ENCODE measurements at places on chromosomes 2 and 18.
A peak's percentile ranks its signal among the peaks of the same experiment; 100 is the strongest.

DNA sequence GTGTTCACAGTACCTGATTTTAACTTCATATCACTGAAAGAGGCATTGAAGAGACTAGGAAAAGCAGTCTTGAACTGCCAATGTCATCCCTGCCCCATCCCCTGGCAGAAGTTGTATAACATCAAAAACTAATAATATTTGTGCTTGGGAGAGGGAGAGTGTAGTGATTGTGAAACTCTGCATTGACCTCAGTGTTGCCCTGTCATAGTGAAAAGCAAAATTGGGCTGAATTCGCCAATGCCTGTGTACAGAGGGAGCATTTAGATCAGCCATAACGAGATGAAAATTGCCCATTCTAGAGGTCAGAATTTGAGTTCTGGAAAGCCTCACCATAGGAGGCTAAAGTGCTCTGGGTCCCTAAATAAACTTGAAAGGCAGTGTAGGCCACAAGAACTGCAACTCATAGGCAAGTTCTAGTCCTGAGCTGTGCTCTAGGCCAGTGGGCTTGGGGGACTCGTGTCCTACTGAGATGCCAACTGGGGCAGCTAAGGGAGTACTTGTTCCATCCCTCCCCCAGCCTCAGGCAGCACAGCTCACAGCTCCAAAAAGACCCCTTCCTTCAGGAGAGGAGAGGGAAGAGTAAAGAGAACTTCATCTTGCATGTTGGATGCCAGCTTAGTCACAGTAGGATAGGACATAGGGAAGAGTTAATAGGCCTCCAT, 855.6 kb downstream of the TSN start:
- no peak for DNase-seq

DNA sequence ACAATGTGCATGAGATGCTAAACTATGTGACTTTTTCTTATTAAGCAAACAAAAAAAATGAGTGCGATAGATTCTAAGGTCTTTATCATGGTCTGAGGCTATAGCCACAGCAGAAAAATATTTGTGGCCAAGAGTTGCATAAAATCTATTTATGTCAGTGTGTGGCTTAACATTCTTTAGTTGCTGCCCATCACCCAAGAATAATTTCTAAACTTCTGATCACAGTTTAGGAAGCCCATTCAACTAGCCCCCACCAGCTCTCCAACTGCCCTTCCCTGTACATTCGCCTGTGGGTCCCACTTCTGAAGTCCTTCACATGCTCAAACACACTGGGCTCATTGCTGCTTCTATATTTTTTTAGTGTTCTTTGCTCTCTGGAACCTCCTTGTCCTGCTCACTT, 107.1 kb downstream of the CTNNA2 start:
- DNase-seq, result no peak

DNA sequence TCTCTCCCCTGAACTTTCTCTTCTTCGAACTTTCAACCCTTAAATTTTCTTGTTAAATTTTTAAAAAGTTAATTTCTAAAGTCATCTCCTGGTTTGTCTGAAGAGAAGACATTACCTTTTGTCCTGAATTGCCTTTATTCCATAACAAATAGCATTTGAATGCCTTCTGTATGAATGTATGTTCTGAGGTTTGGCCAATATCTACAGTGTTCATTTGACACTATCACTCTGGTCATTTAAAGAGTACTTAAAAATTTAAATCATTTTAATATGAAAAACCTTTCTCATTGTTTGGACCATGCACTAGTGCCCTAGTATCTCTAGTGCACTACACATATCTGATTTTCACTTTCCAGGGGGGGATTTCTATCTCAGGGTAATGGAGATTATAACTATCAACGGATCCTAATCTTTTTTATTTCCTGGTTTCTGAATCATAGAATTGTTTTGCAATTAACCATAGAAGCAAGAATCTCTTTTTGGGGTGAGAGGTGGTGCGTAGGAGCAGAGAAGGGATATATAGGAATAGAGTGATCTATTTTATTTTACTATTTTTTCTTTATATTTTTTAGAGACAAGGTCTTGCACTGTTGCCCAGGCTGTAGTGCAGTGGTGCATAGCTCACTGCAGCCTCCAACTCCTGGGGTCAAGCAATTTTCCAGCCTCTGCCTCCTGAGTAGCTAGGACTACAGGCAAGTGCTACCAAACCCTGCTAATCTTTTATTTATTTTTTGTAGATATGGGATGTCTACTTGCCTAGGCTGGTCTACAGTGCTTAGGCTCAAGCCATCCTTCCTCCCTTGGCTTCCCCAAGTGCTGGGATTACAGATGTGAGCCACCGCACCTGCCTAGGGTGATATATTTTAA, 25.5 kb downstream of the TANC1 start:
- no peak for DNase-seq

DNA sequence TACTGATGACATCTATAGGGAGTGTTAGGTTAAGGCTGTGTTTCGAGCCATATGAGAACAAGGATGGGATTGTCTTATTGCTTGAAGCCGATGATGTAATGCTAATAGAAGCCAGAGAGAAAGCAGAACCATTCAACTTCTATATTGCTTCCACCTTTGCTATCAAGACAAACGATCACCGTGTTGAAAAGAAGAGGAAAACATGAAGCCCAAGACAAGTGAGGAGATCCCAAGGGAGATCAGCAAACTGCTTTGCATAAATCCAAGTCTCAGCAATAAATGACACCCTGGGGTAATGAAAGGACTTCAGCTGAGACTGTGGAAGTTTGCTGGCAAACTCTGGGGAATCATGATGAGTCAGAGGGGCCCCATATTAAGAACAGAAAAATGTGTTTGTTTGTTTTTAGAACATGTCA, 206.2 kb downstream of the NCKAP5 start:
- DNase-seq, result no peak

DNA sequence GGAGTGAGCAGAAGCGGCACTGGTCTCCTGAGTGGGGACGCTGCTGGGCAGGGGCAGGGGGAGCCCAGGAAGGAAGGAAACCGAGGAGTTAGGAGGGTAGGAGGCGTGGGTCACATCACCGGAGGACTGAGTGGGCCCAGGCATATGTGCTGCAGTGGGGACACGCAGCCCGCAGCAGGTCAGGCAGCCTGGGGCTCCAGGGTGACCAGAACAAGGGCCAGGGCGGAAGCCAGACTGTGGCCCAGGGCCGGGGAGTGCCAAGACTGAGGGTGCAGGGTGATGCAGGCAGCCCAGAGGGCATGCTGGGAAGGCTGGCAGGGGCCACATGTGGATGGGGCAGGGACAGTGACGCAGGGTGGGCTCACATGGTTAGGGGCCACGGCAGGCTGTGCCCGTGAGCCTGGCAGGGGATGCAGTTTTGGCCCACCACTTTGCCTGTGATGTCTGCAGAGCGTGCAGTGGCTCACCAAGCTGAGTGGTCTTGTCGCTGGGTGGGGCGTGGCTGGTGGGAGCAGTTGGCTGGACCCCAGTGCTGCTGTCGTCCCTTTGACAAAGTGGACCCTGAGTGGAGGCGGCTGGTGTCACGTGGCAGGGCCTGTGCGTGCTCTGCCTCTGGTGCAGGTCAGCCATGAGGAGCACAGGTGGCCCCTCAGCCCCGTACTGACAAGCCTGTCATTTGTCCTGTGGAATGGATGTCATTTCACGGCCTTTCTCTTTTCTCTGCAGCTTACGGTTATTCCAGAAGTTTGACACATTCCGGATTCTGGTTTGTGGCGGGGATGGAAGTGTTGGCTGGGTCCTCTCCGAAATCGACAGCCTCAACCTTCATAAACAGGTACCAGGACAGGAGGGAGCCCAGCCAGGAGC, 87.1 kb downstream of the DGKD start:
- no peak for DNase-seq

GRCh38 chr2:210617732-210618330, 61.4 kb downstream of the CPS1 start:
- DNase-seq, result no peak

GRCh38 chr18:55048892-55049291, 89.6 kb upstream of the CCDC68 start:
- DNase-seq, result no peak

DNA sequence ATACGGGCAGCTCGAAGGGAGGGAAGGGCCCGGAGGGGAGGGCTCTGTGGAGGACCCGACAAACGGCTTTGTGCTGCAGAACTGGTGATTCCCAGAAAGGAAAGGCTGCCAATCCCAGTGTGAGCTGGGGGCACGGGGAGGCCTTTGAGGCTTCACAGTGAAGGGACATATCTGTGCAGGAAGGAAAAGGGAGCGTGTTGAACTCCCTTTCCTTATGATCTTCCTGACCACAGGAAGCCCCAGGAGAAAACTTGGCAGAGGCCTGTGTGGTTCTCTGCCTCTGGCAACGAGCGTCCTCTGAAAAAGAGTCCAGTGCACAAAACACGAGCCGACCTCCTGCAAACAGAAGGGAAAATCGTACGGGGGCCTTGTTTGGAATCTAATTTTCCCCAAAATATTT, 683.5 kb upstream of the SALL3 start:
- peak; percentile 31 for DNase-seq

GRCh38 chr2:26619096-26619495, 22.1 kb downstream of the CIB4 start:
- no peak for DNase-seq

DNA sequence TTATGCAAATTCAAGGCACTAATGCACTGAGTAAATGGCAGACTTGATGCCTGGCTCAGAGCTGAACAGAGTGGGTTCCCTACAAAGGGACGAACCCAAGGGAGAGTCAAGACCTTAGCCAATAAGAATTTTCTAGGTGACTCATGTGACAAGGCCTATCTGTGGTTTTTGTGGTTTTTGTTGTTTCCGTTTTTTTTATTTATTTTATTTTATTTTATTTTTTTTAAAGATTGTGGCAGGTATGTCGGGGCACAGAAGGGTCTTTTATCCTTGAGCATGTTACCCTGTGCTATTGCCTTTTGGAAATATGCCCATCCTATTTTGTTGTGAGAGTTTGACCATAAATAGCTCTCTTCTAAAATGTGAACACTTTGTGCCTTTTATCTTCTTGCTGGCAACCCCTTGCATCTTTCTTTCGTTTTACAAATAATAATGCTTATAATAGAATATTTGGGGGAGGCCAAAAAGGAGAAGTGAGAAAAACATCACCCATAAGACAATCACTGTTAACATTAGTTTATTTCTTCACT, 113.4 kb upstream of the AQP4 start:
- DNase-seq, result no peak

- no peak for DNase-seq
These were observed 52.5 kb downstream of the MSH2 start for GRCh38 chr2:47455411-47455810.

- DNase-seq, result no peak
These were observed 329.3 kb downstream of the GPD2 start for GRCh38 chr2:156765450-156765849.

DNA sequence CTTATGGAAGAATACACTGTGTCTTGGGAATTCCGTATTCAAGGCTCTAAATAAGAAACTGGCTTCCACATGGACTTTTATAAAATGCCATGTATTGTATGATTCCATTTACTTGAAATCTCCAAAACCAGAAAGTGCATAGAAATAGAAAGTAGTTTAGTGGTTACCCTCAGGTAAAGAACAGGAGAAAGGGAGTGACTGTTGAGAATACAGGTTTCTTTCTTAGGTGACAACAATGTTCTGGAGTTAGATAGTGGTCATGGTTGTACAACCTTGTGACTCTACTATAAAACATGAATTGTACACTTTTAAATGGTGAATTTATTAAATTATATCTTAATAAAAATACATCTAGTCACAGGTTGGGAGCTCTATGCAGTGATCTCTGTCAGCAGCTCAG, 481.8 kb downstream of the SPAG16 start:
- no peak for DNase-seq

DNA sequence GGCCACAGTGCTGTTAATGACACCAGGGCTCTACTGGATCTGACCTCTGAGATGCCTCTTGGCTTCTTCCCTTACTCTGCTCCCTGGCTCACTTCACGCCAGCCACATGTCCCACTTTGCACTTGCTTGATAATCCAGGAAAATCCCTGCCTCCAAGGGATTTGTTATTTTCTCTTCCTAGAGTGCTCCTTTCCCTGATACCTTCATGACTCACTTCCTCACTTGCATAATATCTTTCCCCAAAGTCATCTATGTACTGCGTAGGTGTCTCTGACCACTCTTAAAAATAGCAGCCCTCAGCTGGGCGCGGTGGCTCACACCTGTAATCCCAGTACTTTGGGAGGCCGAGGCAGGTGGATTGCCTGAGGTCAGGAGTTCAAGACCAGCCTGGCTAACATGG, 572.3 kb downstream of the PLCL1 start:
- no peak for DNase-seq

GRCh38 chr2:235025800-235026536, 74.2 kb downstream of the SH3BP4 start:
- no peak for DNase-seq

- no peak for DNase-seq
These were observed 80.3 kb downstream of the DYNAP start for GRCh38 chr18:54671291-54671881.

DNA sequence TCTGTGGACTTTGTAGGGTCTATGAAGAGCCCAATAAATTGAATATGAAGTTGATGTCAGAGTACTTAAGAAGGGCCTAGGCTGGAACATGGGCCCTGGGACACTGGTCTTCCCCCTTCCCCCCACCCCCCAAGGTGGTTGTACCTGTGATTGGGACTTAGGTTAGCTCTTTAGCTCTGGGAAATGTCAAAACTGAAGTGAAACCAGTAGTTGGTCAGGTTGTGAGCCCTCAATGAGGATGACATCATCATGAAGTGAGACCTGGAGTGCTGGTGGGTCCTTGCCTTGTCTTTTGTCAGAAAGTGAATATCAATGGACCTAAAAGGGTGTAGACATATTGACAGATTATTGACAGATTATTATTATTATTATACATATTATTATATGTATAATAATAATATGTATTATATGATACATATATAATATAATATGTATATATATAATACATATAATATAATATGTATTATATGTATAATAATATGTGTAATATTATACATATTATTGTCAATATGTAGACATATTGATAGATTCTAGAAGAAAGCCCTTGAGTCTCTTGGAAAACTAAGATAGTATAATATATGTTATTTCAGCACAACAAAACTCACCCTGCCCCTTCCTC, 5.4 kb downstream of the MARS2 start:
- DNase-seq, result no peak

DNA sequence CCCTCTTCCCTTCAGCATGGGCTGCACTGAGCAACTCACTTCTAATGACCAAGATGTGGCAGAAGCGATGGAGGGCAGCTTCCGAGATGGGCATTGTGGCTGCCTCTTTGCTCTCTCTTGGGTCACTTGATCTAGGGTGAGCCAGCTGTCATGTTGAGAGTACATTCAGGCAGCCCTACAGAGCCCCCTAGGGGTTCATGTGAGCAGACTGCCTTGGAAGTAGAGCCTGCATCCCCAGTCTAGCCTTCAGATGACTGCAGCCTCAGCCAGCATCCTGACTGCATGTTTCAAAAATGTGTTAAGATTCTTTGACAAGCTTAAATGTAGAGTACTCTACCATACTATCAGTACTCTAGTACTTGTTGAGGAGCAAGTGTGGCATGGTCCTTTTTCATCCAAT, 143.9 kb downstream of the NCK2 start:
- no peak for DNase-seq

GRCh38 chr2:35870713-35871112, 484.9 kb upstream of the CRIM1 start:
- DNase-seq, result no peak

DNA sequence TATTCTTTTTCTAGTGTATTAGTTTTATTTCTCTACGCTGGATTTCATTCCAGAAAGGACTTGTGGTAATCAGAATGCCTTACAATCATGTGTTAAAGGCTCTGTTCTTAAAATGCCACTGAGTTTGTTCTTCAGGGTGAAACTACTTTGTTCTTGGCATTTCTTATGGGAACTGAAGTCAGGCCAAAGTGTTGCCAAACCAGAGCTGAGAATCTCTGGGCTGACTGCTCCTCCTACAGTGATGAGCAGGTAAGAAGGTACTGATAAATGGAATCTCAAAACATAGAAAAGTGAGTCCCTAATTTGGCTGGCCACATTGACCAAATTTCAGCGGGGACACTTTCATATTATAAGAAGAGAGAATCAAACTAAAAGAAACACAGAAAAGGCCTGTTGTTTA, 55.1 kb upstream of the ZNF397 start:
- no peak for DNase-seq
